ENCODE measurements at places on chromosomes 2 and 18.

GRCh38 chr2:217835931-217836891, 166.6 kb downstream of the TNS1 start:
- DNase-seq = no peak

GRCh38 chr2:10482913-10483312, 34.8 kb upstream of the ODC1 start:
- no peak for DNase-seq

DNA sequence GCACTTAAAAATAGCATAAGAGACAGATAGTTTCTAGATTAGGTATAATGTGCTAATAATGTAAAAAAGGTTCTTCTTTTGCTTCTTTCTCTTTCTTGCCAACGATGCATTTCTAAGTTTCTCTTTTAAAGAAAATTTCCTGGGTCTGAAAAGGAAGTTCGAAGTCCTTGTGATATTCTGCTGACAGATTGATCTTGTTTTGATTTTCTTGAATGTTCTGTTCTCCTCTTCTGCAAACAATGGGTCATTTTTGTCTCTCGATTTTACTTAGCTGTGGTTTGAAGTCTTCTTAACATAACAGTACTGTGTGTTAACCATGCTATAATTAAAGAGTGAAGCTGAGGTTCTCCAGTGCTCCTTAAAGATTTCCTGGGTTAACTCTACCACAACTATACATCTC, 61.1 kb upstream of the ACYP2 start:
- DNase-seq = no peak

DNA sequence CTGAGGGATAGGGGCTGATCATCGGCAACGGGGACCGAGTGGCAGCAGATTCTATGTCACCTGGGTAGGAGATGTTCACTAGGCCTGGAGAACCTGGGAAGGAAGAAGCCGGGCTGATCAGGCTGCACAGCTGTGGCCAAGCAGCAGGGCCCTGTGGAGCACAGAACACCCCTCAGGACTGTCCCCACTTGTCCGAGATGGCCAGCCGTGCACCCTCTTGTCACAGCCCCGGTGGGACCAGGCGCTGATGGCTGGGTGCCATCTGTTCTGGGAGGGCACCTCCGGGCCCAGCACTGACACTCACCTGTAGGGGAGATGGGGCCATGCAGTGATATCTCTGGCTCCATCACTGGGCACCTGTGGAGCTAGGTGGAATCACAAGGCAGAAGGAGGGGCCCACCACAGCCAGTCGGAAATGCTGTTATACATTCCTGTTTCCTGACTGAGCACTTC, 217.9 kb upstream of the RAB6C start:
- no peak for DNase-seq

DNA sequence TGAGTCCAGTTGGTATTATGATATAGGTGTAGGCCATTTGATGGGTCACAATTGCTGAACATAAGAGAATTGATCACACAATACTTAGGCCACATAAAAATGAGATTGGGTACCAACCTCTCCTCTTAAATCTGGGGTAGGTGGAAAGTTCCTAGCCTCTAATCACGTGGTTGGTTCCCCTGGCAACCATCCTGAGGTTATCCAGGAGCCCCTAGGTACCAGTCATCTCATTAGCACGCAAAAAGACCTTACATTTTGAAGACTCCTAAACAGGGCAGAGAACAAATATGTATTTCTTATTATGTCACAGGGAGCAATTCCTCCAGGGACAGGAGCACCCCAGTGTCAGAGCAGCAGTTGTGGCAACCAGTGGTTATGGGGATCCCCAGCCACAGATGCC, 12.7 kb upstream of the SELENOI start:
- DNase-seq = no peak

- DNase-seq = no peak
These were observed 56.2 kb downstream of the UXS1 start for GRCh38 chr2:106137731-106138521.

DNA sequence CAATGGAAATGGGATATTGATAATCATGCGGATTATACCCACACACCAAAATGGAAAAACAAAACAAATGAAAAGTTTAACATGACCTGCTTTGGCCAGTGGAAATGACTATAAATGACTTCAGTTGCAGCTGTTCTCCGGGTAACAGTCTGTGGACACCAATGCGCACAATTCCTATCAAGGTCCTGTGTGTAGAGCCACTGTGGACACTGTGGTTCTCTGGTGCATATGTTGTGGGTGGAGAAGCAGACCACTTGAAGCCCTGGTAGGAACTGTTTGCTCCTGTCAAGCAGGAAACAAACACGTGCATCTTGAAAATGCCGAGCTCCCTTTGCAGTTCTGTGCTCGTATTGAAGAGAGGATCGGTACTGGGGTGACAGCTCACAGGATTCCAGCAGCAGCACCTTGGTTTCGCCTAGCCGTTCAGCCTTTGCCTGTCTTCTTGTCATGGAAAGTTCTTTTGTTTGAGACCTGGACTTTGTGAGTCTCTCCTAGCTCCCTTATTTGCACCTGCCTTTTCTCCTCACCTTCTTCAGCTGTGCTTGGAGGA, 32.9 kb downstream of the NCK2 start:
- no peak for DNase-seq

GRCh38 chr2:48586433-48586832, 31.2 kb upstream of the GTF2A1L start:
- no peak for DNase-seq

GRCh38 chr2:165745916-165746315, 48.1 kb downstream of the GALNT3 start:
- no peak for DNase-seq

- no peak for DNase-seq
These were observed 52.9 kb downstream of the MYCN start for GRCh38 chr2:15993232-15993610.

GRCh38 chr2:15205562-15205961, 355.6 kb downstream of the NBAS start:
- DNase-seq = no peak

DNA sequence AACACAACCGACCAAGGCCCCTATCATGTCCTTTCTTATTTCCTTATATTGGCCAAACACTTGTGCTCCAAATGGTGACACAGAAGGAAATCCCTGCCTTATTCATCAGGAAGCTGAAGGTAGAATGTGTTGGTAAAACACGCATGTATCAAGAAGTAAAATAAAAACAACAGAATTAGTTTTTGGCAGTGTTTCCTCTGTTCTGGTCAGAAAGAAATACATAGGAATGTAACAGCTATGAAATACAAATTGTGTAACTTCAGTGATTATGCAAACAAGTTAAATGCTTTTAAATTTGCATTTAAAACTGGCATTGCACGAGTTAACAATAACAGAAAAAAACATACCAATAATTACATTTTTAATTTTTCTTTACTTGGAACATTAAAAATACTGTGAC, 19.3 kb downstream of the ST6GAL2 start:
- DNase-seq = no peak

DNA sequence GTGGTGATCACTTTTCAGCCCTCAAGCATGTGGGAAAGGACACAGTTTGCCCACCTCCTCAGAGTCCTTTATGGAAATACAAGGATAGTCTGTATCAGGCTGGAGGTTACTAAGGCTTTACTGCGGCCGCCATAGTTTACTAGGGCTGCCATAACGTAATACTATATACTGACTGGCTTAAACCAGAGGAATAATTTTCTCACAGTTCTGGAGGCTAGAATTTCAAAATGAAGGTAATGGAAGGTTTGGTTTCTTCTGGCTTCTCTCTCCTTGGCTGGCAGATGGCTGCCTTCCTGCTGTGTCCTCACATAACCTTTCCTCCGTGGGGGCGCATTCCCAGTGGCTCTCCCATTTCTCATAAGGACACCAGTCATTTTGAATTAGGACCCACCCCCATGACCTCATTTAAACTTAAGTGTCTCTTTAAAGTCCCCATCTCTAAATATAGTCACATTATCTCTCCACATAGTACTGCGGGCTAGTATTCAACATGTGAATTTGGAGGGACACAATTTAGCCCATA, 12.5 kb upstream of the ATIC start:
- DNase-seq = no peak
